ENCODE measurements at places on chromosomes 4 and X. TPM values are rescaled to one million over a fixed set of nuclear protein-coding genes. Genes with fewer than 3 reads are reported as not detected.

Gene WNK3
- 6.7 TPM for total RNA-seq

Gene HERC6
- total RNA-seq: 27.4 TPM

Gene SMIM31
- 0.05 TPM for total RNA-seq

Gene USP51
- 1.0 TPM for total RNA-seq

Gene GPRIN3
- total RNA-seq: 3.5 TPM

Gene ENAM
- 3.3 TPM for total RNA-seq

Gene BEND2
- not detected for total RNA-seq

Gene ERCC6L
- total RNA-seq: 4.0 TPM

Gene PPP1R2C
- total RNA-seq: not detected

Gene GRIA2
- total RNA-seq: not detected

Gene MPP1
- 6.6 TPM for total RNA-seq

Gene AMMECR1
- 37.9 TPM for total RNA-seq

Gene CLNK
- total RNA-seq: not detected

Gene TMPRSS11F
- total RNA-seq: not detected

Gene DCAF4L1
- not detected for total RNA-seq

Gene CT45A2
- not detected for total RNA-seq

Gene PRR32
- not detected for total RNA-seq

DNA sequence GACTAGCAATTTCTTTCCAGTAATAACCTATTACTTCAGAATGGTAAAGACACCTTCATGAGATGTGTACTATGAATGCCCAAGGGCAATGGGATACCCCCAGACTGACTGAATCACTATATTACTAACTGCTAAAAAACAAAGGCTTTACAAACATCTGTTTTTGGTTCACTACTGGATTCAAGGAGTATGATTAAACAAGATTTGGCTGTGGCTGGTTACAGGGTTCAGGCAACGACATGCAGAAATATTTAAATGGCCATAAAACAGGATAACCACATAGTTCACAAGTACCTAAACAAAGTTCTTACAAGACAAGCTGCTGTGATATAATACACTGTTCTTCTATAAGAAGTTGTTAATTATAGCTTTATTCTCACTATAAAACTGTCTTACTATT lies 128.2 kb downstream of the FRYL start:
- DNase-seq: no peak

DNA sequence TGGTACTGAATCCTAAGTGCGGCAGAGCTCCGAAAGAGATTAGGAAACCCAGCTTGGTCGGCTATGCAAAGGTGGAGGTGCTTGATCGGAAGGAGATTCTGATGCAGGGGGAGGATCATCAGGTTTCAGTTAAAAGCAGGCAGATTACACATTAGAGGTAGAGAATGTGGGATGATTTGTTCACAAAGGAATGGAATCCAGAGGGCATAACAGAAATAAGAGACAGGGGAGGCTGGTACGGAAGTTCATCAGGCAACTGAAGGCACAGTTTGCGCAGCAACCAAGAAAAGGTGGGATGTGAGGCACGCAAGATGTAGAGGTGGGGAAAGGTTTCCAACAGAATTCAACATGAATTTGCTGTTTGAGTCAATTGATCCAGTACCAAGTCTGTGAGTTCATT lies 424 bp upstream of the ZNF330 start:
- DNase-seq: peak; percentile 63

DNA sequence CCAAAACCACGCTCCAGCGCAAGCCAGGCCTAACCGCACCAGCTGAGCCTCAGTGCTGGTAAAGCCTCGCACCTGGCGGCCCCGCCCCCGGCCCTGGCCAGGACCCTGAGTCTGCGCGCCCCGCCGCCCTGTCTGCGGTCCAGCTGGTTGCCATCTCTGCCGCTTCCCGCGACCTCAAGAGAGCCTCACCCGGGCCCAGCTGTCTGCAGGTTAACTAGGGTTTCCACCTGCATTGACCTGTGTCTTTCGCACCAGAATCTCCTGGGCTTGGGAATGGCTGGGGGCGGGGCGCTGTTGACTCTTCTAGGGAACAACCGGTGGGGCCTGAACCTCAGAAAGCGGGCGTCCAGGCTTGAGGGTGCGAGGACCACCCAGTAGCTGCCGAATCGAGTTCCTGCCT lies 207.7 kb upstream of the PRPS2 start:
- DNase-seq: no peak

GRCh38 chr4:1203026-1203616 lies 30.7 kb upstream of the SPON2 start:
- no peak for DNase-seq

DNA sequence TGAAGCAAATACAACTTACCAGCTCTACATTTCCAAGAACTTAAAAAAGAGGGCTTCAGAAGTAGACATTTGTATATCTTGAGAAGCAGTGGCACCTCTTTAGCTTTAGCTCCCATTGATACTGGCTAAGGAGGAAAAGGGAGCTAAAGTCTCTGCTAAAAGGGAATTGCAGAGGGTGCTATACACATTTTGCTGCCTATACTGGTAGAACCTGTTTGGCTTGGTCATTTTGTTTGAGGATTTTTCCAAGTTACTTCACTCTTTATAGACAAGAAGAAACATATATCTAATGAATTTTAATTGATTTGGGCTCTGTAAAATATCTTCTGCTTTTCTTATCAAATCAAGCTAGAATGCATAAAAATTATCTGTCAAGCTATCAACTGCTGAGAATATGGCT lies 11.8 kb downstream of the PAPSS1 start:
- DNase-seq: no peak

- no peak for DNase-seq
Measured at GRCh38 chr4:8167291-8167690, 8.7 kb upstream of the ABLIM2 start.

DNA sequence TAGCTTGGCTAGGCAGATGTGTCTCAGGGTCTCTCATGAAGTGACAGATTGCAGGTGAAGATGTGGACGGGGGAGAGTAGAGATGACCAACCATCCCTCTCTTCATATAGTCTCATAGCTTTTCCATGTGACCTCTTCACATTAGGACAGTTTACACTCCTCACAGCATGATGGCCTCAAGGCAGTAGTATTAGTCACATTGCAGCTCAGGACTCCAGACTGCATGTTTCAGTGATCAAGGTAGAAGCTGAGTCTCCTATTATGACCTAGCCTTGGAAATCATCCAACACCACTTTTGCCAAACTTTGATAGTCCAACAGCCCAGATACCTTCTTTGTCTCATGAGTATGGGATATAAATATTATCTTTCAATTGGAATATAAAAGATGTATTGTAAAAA lies 147.7 kb downstream of the GASK1B start:
- DNase-seq: peak; percentile 92

DNA sequence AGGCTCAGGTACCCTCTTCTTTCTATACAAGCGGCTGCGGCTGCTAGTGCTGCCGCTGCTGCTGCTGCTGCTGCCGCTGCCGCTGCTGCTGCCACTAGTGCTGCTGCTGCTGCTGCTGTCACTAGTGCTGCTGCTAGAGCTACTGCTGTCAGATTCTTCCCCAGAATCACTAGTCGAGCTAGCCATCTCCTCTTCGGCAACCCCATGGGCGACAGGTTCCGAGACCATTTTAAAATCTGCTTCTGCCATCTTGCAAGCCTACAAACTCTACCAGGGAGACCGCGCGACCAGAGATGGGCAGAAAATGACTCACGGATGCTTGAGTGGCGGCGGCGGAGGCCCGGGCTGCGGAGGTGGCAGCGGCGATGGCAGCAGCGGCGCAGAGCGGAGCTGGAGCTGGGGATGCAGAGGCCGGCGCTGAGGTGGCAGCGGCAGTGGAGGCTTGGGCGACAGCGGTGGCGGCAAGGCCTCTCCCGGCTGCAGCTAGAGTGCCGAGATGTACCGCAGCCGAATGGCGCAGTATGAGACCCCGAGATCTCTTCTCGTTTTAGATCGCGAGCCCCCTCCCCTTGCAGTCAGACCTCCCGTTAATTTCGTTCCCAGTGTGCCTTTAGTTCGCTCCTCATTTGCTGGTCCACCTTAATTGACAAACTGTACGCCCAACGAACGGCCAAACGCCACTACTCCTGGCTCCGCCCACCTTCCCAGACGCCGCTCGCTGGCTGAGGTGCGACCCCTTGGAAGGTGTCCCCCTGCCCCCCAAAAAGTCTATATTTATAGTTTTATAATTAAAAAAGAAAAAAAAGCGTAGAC lies at the start of gene NAP1L3:
NAP1L3 (minus strand) TSS at position 523 of the 813 bp plus-strand sequence; CDS start at position 249, 274 bp downstream.
- peak; percentile 49 for DNase-seq

GRCh38 chrX:39795605-39796004 lies 302.2 kb downstream of the BCOR start:
- no peak for DNase-seq

- no peak for DNase-seq
Measured at GRCh38 chrX:17737710-17737985, 355 bp downstream of the SCML1 start.

DNA sequence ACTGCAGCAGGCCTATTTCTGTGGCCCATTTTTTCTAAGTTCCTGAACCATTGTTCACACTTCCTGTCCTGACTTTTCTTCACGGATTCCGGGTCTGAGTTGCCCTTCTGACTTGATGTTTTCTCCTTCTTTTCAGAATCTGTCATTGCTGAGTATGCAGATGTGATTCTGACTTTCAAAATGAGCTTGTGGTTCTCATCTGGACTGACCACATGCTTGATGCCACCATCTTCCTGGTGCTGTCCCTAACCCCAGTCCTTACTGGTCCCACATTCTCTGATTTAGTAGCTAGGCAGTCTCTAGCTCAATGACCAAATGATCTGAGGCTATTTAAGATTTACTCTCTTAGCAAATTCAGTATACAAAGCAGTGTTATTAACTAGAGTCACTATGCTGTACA lies 822.3 kb upstream of the TENM3 start:
- DNase-seq: no peak

GRCh38 chrX:15335135-15336022 lies at the start of gene PIGA:
TSS of gene PIGA (minus strand) at chrX:15335523. CDS start at chrX:15331930, 3,593 bp downstream.
- DNase-seq: peak; percentile 91

DNA sequence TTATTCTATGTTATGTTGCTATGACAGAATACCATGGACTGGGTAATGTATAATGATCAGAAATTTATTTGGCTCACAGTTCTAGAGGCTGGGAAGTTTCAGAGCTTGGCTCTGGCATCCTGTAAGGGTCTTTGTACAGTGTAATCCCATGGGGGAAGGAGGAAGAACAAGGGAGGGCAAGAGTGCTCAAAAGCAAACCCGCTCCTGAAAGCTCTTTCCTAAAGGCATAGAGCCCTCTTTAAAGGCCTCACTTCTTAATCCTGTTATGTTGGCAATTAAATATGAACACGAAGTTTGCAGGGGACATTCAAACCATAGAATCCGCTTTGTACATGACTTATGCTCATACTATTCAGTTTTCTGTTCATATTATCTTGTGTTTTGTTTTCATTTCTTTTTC lies 191.3 kb upstream of the CTSO start:
- no peak for DNase-seq

- no peak for DNase-seq
Measured at GRCh38 chr4:86890790-86891189, 1.4 kb downstream of the C4orf36 start.

GRCh38 chr4:102627831-102628523 lies 126.8 kb downstream of the NFKB1 start:
- peak; percentile 75 for DNase-seq

GRCh38 chrX:14670819-14671218 lies 141.5 kb downstream of the GLRA2 start:
- DNase-seq: no peak

GRCh38 chr4:40678421-40678820 lies 48.8 kb upstream of the RBM47 start:
- no peak for DNase-seq

DNA sequence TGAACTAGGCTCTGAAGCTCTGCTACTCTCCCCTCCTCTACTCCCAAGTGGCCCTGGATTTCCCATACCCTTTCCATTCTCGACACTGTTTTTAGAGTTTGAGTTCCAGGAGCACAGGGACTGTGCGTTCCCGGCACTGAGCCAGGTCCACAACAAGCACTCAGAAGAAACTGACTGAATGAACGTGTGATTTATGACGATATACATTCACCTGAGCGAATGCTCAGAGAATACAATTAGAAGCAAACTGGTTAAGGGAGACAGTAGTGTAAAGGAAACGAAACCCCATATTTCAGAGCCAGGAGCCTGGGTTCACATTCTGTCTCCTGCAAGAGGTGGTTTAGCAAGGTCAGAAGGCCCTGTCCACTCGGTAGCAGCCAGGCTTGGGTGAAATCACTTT lies 1.4 kb upstream of the KIAA0232 start:
- DNase-seq: no peak

DNA sequence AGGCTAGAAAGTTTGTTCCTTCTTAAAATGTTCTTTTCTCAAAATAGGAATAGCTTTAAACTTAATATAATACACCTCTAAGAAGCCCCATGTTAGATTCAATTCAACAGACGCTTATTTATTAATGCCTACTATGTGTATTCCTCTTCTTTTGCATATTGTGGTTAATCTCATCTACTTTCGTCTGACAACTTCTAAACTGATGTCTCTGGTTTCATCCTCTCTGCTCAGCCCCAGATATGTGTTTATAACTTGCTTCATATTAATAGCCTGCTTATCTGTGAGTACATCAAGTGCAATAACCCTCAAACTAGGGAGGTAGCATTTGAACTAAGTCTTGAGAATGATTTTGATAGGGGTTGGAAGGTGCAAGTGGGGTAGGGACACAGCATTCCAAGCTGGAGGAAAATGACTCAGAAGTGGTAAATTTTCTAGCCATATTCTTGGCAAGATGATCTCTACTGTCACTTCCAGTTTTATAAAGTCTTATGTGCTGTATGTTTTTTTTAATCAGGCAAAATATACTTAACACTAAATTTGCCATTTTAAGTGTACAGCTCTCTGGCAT lies 37.0 kb downstream of the STK26 start:
- DNase-seq: no peak

DNA sequence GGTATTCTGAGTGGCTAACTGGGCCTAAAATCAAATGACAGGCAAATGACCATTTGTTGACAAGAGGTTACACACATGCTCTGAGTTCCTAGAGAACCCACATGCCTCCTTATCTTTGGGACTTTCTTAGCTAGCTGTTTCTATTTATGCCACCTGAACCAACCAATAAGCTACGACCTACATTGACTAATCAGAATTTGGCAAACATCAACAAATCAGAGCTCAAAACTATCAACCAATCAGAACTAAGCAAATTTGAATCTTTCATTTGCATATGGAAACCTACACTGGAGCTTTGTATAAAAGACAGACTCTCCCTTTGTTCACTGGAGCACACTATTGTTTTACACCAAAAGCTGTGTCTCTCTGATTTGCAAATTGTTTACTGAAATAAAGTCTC lies 192.0 kb downstream of the CXXC4 start:
- no peak for DNase-seq

GRCh38 chr4:42607011-42607726 lies 49.7 kb downstream of the ATP8A1 start:
- DNase-seq: peak; percentile 6

- DNase-seq: no peak
Measured at GRCh38 chr4:141890279-141890678, 253.9 kb downstream of the IL15 start.

- no peak for DNase-seq
Measured at GRCh38 chr4:122917731-122918130, 4.7 kb downstream of the NUDT6 start.
